ENCODE measurements at places on chromosomes 7 and 10. TPM values are rescaled to one million over a fixed set of nuclear protein-coding genes. Genes with fewer than 3 reads are reported as not detected.

The PRF1 gene
- total RNA-seq, result 7.8 TPM

The PRXL2A gene
- 54.1 TPM for total RNA-seq

GRCh38 chr7:158301207-158301606 lies 286.4 kb downstream of the PTPRN2 start:
- no peak overlapping the region for H3K4me3 ChIP-seq
- H3K36me3 ChIP-seq, result no peaks in the 10 kb centered on the region
- H3K27ac ChIP-seq, result no peak overlapping the region
- DNase-seq, result no peak
- H3K27me3 ChIP-seq, result no peaks in the 10 kb centered on the region
- H3K4me1 ChIP-seq, result no peaks in the 10 kb centered on the region

GRCh38 chr10:83935911-83936310 lies 203.4 kb upstream of the GHITM start:
- no peak overlapping the region for H3K4me3 ChIP-seq
- H3K36me3 ChIP-seq, result no peaks in the 10 kb centered on the region
- H3K4me1 ChIP-seq, result no peaks in the 10 kb centered on the region
- no peak overlapping the region for H3K27ac ChIP-seq

DNA sequence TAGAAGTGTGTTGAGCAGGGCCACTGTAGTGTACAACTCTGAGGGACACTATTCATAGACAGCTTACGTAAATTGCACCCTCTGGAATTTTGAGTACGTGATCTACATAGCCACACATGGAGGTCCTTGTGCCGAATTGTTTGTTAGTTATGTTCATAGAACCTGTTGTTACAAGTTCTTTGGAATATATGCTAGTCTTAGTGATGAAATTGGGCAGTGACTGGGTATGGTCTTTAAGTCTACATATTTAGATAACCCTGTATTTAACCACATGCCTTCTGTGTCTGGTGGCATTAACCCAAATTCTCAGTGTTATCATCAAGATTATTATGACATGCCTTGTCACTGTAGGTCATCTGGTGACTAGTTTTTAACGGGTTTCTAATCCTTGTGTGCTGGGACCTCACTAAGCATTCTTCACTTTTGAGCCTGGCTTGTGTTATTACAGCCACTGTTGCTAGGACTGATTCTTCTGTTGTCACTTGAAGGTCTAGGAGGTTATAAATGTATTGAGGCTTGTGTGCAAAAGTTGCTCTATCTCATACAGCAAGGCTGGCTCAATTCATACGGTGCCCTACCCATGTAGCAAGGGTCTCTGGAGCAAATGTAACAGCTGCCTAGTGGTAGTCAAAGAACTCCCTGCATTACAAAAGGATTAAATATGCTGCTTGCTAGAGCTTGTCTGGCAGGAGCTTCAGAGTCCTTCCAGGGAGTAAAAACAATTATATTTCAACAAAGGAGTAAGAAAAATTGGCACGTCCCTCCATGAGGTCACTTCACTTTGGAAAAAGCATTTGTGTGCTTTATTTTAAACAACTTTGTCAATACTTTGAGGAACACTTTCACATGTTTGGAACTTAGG lies 65.4 kb downstream of the CDK14 start:
- no peaks in the 10 kb centered on the region for H3K36me3 ChIP-seq
- no peak overlapping the region for H3K4me3 ChIP-seq
- H3K4me1 ChIP-seq, result no peaks in the 10 kb centered on the region
- no peak overlapping the region for H3K27ac ChIP-seq
- H3K27me3 ChIP-seq, result no peaks in the 10 kb centered on the region

GRCh38 chr10:53894145-53894544 lies 906.9 kb downstream of the PCDH15 start:
- no peaks in the 10 kb centered on the region for H3K27me3 ChIP-seq
- H3K36me3 ChIP-seq, result no peaks in the 10 kb centered on the region
- no peak overlapping the region for H3K4me3 ChIP-seq

DNA sequence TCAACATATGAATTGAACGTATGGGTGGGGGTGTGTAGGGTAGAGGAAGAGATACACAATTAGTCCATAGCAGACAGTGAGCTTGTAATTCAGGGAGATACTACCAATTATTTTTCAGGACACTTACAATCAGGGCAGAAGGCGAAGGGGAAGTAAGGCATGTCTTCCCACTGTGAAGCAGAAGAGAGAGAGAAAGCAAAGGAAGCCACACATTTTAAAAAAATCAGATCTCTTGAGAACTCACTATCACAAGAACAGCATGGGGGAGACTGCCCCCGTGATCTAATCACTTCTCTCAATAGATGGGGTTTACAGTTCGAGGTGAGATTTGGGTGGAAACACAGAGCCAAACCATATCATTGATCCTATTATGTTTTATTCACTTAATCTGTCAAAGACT lies 116.4 kb upstream of the RPA3 start:
- H3K4me3 ChIP-seq, result no peak overlapping the region
- no peak for DNase-seq
- no peaks in the 10 kb centered on the region for H3K36me3 ChIP-seq
- H3K27me3 ChIP-seq, result no peaks in the 10 kb centered on the region
- no peak overlapping the region for H3K27ac ChIP-seq

DNA sequence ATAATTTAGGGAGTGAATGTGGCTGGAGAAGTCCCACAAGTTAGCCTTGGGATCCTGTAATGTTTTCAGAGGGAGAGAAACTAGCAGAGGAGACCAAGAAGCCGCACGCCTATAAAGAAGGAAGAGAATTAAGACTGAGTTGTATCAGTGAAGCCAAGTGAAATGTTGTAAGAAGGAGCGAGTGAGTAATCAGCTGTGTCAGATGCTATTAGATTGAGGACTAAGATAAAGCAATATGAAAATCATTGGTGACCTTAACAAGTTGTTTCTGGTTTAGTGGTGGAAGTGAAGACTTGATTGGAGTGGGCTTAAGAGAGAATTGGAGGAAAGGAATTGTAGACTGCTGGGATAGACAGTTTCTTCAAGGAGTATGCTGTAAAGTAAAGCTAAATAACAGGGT lies 8.8 kb downstream of the CCSER2 start:
- H3K27ac ChIP-seq, result no peak overlapping the region
- H3K36me3 ChIP-seq, result no peaks in the 10 kb centered on the region
